ENCODE measurements at places on chromosomes 3 and 15.

DNA sequence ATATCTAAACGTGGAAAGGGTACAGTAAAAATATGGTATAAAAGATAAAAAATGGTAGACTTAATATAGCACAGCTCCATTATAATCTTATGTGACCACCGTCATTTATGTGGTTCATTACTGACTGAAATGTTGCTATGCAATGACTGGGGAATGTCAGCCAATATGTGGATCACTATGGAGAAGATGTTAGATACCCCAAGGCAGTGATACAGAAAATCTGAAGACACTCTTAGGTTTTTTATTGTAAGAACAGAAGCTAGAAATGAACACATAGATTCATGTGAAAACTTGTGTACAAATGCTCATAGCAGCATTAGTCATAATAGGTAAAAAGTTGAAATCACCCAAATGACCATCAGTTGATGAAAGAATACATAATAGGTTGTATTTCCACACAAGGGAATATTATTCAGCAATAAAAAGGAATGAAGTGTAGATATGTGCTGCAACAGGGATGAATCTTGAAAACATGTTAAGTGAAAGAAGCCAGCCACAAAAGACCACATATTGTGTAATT is 18.4 kb downstream of the MEF2A start:
- DNase-seq = no peak

DNA sequence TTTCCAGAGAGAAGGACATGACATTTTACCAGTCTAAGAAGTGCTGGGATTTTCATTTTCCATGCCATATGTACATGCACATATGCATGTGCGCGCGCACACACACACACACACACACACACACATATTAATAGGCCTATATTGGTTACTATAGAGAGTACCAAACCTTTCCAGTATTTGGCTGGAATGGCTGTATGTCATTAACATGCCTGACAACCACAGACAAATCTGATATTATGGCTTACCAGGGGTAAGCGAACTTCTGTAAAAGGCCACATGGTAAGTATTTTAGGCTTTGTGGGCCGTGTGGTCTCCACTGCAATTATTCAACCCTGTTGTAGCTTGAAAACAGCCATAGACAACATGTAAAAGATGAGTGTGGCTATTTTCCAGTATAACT is 97.2 kb upstream of the TSPAN3 start:
- DNase-seq = no peak

- no peak for DNase-seq
Observed at GRCh38 chr3:171333784-171334464, 126.3 kb downstream of the TNIK start.

DNA sequence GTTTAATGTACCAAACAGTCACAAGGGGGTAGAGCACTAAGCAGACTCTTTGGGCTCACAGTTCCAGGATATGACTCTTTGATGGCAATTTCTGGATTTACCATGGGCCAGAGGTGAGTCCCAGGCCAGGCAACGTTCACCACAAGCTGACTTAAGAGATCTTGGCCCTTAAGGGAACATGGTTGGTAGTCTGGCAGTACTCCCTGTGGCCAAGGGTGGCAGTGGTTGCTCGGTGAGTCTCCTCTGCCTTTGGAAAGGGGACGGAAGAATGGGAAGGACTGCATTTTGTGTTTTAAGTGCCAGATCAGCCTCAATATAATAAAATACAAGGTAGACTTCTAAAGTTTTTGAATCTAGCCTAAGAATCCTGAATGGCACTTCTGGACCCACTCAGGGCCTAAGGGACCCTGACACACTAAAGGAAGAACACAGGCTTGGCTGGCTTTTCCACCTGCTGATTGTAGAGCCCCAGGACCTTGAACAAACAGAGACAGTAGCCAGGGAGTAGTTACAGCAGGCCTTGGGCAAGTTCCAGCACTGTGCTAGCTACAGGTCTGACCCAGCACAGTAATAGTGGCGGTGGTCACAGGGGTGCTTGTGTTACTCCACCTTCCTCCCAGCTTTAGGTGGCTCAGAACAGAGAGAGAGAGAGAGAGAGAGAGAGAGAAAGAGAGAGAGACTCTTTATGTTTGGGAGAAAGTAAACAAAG is 730.7 kb upstream of the ALCAM start:
- DNase-seq = no peak

GRCh38 chr15:29822100-29822683 is at the start of gene TJP1:
TSS of gene TJP1 (minus strand) at chr15:29822468. CDS start at chr15:29822028, 440 bp downstream.
- no peak for DNase-seq

DNA sequence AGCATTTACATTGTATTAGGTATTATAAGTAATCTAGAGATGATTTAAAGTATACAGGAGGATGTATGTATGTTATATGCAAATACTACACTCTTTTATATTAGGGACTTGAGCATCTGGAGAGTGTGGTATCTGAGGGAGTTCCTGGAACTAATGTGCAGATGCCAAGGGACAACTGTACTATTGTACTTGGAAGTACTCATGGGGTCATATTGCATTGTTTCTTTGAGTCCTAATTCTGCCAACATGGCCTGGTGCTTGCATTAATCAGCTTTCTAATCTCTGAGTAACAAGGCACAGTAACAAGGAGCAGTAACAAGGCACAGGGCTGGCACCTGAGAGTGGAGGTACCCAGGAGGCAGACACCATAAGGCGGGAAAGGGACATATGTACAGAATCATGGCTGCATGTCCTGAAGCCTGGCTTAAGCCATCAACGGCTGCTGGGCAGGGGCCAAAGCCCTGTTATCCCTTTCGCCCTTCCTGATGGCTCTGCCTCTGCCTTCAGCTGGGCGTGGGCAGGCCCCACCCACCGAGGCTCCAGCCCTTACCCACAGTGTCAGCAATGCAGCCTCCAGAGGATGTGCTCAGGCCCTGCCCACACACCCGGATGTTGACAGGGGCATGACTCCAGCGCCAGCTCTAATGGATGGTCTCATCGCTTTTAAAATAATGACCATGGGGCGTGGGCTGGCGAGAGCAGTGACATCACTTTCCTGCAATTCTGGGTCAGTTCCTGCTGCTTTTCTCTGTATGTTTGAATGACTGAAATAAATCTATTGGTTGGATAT is 22.9 kb downstream of the CEMIP start:
- DNase-seq = no peak

GRCh38 chr3:161254861-161255260 is 33.8 kb downstream of the NMD3 start:
- no peak for DNase-seq

DNA sequence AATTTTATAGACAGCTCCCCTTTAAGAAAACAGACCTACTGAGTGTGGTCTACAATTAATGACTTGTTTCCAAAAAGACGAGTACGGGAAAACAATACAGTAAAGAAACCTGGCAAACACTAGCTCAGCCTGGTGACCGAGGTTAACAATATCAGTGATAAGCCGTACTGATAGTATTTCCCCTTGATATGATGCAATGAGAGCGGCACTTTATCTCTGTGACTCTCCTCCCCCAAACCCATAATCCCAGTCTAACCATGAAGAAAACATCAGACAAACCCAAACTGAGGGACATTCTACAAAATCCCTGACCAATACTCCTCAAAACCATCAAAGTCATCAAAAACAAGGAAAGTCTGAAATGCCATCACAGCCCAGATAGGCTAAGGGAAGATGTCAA is 8.2 kb downstream of the DENND4A start:
- DNase-seq = no peak

GRCh38 chr3:49058011-49058410 is 28.8 kb upstream of the IMPDH2 start:
- DNase-seq = no peak

- no peak for DNase-seq
Observed at GRCh38 chr3:56130036-56130435, 338.2 kb downstream of the ERC2 start.

GRCh38 chr3:144429719-144430121 is 458.1 kb downstream of the DIPK2A start:
- no peak for DNase-seq

GRCh38 chr15:31811641-31812040 is 218.7 kb upstream of the CHRNA7 start:
- DNase-seq = no peak

DNA sequence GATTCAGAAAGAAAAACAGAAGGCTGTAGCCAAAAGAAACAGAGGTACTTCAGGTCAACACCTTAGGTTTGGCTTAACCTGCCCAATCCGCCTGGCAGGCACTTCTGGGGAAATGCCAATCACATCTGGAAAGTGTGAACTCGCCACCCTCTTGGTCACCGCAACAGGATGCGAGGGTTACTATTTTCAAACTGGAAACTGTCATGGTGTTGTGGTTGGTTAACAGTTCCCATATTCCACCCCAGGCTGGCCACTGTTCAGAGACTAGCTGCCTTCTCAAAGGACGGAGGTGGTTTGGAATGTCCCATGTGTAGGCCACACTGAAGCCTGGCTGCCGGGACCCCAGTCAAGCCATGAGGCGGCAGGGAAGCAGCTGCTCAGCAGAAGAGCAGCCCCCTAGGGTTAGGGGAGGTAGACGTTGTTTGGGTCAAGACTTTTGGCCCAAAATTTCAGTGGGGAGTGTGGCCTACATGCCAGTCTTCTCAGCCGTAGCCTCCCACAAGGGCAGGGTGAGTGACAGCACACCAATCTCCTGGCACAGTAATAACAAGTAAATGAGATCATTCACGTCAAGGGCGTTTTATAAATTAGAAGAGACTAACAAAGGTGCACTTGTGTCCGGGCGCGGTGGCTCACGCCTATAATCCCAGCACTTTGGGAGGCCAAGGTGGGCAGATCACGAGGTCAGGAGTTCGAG is 54.6 kb downstream of the UMPS start:
- DNase-seq = no peak

- no peak for DNase-seq
Observed at GRCh38 chr3:119624002-119624720, 26.5 kb downstream of the PLA1A start.

- no peak for DNase-seq
Observed at GRCh38 chr3:157087780-157088600, 72.0 kb downstream of the CCNL1 start.

DNA sequence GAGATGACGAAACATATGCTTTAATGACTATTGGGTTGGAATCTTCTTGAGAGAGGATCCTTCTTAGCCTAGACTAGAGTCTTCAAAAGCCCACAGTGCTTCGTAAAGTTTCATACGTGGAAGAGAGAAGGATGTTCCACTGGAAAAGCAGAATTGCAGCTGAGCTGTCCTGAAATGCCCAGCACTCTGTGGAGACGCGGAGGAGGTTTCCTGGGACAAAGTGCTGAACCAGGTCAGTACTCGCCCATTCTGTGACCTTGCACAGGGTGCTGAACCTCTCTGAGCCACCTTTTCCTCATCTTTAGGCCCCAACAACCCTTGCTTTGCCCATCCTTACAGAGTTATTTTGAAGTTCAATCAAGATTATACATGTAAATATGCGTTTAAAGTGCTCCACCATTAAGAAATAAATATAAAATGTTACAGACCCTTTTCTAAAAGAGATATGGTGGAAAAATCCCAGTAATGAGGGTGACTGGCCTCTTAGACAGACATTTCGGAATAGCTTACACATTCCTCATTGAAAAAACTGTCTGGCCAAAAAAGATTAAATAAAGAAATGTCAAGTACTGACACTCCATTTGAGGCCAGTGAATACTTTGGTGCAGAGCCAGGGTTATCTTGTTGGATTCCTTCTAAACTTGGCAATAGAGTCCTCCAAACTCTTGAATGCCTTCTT is 4.2 kb upstream of the MAGEF1 start:
- no peak for DNase-seq

DNA sequence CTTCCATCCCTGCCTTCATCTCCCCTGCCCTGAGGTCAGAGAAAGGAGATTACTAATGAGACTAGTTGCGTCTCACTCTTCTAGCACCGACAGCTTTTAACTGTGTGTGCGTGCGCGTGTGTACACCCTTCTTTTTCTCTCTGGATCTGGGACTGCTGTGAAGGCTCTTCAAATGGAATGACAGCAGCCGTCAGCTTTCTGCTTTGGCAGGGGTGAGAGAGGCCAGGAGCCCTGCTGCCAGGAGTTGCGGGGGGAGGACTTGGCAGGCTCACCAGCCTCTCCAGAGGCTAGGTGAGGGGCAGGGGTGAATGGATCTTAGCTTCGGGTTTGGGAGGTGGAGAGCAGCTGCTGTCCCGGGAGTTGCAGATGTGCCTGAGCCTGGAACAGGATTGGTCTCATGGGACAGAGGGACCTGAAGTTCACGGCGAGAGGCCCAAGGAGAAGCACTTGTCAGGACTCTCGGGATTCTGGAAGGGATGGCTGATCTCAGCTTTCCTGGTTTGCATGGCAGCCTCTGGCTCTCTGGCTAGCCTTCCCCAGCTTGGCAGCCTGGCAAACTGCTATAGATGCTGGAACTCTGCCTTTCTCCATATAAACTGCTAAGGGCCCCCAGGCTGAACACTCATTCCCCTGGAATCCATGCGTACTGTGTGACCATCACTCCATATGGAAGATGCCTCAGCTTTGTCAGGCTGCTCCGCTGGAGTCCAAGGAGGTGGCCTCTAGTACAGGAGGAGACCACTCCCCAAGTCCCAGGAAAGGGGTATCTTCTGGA is 16.6 kb downstream of the TEX264 start:
- DNase-seq = no peak

GRCh38 chr3:146072824-146073223 is 88.2 kb downstream of the PLOD2 start:
- no peak for DNase-seq

DNA sequence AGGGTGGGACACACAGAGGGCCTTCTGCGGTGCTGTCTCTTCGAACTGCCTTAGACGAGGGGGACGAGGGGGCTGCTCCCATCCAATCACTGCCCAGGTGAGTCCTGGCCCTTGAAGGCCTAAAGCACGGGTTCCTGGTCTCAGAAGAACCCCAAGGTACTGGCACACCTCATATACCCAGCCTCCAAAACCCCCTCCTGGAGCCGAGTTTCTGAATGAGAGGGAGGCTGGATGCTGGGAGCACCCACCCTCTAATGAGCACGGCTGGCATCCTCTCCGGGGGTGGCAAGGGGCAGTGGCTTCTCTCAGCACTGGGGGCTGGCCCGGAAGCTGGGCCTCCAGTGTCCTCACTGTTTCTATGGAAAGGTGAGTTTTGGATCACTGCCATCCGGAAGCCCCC is 165.6 kb downstream of the LRRK1 start:
- no peak for DNase-seq

GRCh38 chr3:7543294-7543880 is 682.5 kb downstream of the GRM7 start:
- DNase-seq = no peak

- no peak for DNase-seq
Observed at GRCh38 chr3:42525212-42525611, 22.8 kb downstream of the VIPR1 start.

Measured in NCI-H187 treated with DMSO at 0.1 percent for 48 hours (cell line).